ENCODE measurements at places on chromosomes 11 and 22. TPM values are rescaled to one million over a fixed set of nuclear protein-coding genes. Genes with fewer than 3 reads are reported as not detected.

DNA sequence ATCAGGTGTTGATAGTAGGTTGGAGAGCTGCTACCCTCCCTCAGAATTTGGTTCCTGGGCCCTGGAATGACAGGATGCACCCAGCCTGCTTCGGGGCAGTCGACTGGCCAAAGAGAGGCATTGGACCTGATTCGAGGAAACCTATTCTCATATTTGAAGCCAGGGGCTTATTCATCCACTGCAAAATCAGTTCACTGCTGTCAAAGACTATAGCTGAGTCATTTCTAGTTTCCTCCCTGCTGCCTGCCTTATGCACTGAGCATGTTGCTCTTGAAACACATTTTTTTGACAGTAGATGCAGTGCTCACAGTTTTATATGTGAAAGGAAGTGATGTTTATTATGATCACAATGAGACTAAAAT lies 565.4 kb downstream of the ETS1 start:
- no peak for DNase-seq

DNA sequence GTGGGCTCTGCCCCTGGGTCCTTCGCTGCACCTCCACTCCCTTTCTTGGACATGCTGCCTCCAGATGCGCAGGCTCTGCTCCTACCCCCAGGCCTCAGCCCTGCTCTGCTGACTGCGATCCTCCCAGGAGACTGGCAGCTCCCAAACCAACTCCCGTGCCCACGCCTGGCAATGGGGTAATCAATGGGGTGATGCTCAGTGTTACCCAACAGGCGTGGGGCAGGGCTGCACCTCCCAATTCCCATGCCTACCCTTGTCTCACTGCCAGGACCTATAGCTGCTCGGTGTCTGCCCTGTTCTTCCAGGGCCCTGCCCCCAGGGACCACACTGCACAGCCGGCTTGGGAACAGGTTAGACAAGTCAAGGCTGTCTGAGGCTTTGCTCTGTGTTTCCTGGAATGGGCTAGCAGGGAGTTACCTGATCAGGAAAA lies at the start of gene ALDH3B2:
TSS of gene ALDH3B2 (minus strand) at position 182 of the 430 bp plus-strand sequence. CDS start 7,688 bp downstream, outside the sequence.
- no peak for DNase-seq

DNA sequence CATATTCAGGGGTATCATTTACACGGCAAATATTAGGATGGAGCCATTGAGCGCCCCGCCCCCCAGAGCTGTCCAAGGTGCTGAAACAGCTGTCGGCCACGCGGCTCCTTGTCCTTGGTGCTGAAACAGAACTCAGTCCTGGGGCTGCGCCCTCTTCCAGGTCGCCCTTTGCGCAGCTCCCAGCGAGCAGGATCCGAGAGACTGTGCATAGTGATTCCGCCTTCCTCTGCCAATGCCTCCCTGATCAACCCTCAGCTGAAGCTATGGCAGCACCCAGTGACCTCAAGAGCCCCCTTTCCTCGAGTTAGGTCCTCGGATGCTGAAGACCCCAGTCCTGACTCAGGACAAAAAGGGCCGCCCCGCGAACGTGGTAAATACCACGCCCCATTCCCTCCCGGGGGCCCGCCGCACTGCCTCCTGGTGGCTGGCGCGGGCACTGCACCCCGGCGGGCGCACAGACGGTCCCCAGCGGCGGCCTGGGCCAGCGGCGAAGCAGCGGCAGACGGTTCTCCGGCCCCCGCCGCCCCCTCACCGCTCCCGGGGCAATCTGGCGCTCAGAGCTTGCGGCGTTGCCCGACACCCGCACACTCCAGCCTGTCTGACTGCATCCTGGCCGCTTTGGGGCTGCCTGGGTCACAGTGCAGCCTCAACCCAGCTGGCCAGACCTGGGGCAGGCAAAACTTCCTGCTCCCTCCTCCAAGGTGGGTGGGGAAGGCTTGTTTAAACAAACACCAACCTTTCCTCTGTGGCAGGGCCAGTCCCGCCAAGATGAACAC lies 13.4 kb downstream of the SYT7 start:
- peak; percentile 92 for DNase-seq

Gene GGTLC3
- total RNA-seq = not detected

Gene CENPM
- 37.4 TPM for total RNA-seq

Gene GPHA2
- total RNA-seq = not detected

Gene OVOL1
- total RNA-seq = 0.09 TPM

Data from K562 (cell line).